HFFc6 (cell line): ENCODE measurements at places on chromosomes 4 and X.
A peak's percentile ranks its signal among the peaks of the same experiment; 100 is the strongest.

- no peak for DNase-seq
- no peaks in the 10 kb centered on the region for H3K36me3 ChIP-seq
- H3K4me1 ChIP-seq, result peaks cover 12% of the 10 kb centered on the region; the same call in 1 of the 2 replicates
- H3K27ac ChIP-seq, result no peak overlapping the region
- H3K27me3 ChIP-seq, result peaks cover 22% of the 10 kb centered on the region
Observed at GRCh38 chrX:71225676-71226075, 2.7 kb downstream of the GJB1 start.

DNA sequence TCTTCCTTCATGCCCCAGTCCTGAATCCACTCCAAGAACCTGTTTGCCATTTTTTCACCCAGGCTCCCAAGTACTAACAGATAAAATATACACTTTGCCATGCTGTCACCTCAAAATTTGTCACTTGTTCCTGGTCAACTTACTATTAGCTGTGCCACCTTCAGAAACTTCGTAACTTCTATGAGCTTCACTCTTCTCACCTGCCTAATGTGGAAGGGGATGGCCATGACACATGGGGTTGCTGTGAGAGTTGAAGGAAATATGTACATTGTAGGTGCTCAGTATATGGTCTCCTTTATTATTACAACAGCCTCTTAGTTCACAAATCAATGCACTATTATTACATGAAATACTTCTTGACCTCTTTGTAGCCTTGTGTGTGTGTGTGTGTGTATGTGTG lies 10.4 kb downstream of the TMSB4X start:
- H3K27ac ChIP-seq, result no peak overlapping the region
- H3K27me3 ChIP-seq, result no peaks in the 10 kb centered on the region
- DNase-seq, result no peak

- peaks cover 21% of the 10 kb centered on the region for H3K4me1 ChIP-seq
- H3K27me3 ChIP-seq, result peaks cover 55% of the 10 kb centered on the region
- H3K27ac ChIP-seq, result peak within 1 kb of the TSS; percentile 91
- peak within 1 kb of the TSS; percentile 86 for H3K4me3 ChIP-seq
- H3K36me3 ChIP-seq, result no peaks in the 10 kb centered on the region
Observed at GRCh38 chr4:2418650-2419571, at the start of gene CFAP99. CFAP99 (plus strand) TSS chr4:2418955.

- H3K4me1 ChIP-seq, result no peaks in the 10 kb centered on the region
- no peaks in the 10 kb centered on the region for H3K36me3 ChIP-seq
- no peak for DNase-seq
- H3K27ac ChIP-seq, result no peak overlapping the region
- H3K27me3 ChIP-seq, result no peaks in the 10 kb centered on the region
Observed at GRCh38 chr4:150942539-150942938, 72.5 kb downstream of the LRBA start.

GRCh38 chrX:150268839-150269355 lies 94.2 kb upstream of the MAMLD1 start:
- H3K27ac ChIP-seq, result no peak overlapping the region
- no peak for DNase-seq
- no peaks in the 10 kb centered on the region for H3K4me1 ChIP-seq
- no peak overlapping the region for H3K4me3 ChIP-seq

DNA sequence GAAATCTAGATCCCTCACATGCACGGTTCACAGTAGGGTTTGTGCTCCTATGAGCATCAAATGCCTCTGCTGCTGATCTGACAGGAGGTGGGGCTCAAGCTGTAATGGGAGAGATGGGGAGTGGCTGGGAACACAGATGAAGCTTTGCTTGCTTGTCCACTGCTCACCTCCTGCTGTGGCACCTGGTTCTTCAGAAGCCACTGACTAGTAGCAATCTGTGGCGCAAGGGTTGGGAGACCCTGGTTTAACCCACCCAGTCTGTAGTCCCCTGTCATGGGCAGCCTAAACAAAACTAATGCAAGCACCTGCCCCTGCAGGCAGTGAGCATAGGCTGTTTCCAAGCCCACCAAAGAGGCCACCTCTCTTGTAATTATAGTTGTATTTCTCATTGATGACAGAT lies 116.6 kb downstream of the SHOX start:
- peaks cover 25% of the 10 kb centered on the region for H3K27me3 ChIP-seq
- H3K36me3 ChIP-seq, result peaks cover 4% of the 10 kb centered on the region; the same call in 1 of the 2 replicates
- no peak for DNase-seq
- no peak overlapping the region for H3K4me3 ChIP-seq
- H3K4me1 ChIP-seq, result no peaks in the 10 kb centered on the region

DNA sequence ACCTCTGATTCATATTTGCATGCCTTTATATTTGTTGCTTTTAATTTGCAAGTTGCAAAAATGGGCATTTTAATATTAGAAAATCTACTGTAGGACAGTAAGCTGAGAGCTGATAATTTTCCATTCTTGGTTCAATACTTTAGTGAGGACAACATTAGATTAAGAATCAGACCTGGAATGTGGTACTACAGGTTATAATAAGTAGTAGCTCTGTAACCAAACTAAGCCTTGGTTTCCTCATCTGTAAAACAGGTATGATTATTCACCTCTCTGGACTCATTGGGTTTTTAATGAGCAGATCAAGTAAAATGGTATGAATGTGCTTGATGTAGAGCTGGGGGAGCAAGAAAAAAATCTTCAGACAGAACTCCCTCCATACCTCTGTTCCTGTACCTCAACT lies 31.1 kb downstream of the PRRG1 start:
- H3K4me3 ChIP-seq, result no peak overlapping the region
- H3K27me3 ChIP-seq, result no peaks in the 10 kb centered on the region
- H3K4me1 ChIP-seq, result peaks cover 36% of the 10 kb centered on the region
- no peak overlapping the region for H3K27ac ChIP-seq
- DNase-seq, result no peak
- H3K36me3 ChIP-seq, result peaks cover 5% of the 10 kb centered on the region; the same call in 1 of the 2 replicates

GRCh38 chr4:101232074-101232776 lies 115.1 kb downstream of the PPP3CA start:
- H3K27ac ChIP-seq, result peak overlapping the region; percentile 38
- H3K27me3 ChIP-seq, result no peaks in the 10 kb centered on the region
- peaks cover 46% of the 10 kb centered on the region for H3K4me1 ChIP-seq
- peak; percentile 67 for DNase-seq
- H3K36me3 ChIP-seq, result 0 out of 2 replicates have a peak, but pooled peaks cover 3% of the 10 kb centered on the region

GRCh38 chrX:97389761-97390192 lies 506.1 kb downstream of the RPA4 start:
- peak overlapping the region; percentile 96 for H3K27ac ChIP-seq
- peak overlapping the region; percentile 60 for H3K4me3 ChIP-seq
- H3K27me3 ChIP-seq, result peaks cover 2% of the 10 kb centered on the region
- DNase-seq, result peak; percentile 57
- no peaks in the 10 kb centered on the region for H3K36me3 ChIP-seq

DNA sequence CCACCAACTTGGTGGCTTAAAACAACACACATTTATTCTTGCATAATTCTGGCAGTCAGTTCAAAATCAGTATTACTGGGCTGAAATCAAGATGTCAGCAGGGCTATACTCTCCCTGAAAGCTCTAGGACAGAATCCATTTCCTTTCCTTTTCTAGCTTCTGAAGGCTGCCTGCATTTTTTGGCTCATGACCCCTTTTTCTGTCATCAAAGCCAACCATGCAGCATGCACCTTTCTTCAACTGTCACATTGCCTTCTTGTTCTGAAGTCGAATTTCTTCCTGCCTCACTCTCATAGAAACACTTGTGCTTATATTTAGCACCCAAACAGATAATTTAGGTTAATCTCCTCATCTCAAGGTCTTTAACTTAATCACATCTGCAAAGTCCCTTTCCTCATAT lies 79.8 kb upstream of the PPP1R2C start:
- DNase-seq, result no peak
- no peaks in the 10 kb centered on the region for H3K27me3 ChIP-seq
- H3K36me3 ChIP-seq, result no peaks in the 10 kb centered on the region
- H3K27ac ChIP-seq, result no peak overlapping the region

- H3K4me1 ChIP-seq, result peaks cover 38% of the 10 kb centered on the region
- H3K27ac ChIP-seq, result peak overlapping the region; percentile 42
- no peaks in the 10 kb centered on the region for H3K36me3 ChIP-seq
Observed at GRCh38 chrX:519741-520140, 110.8 kb upstream of the SHOX start.

DNA sequence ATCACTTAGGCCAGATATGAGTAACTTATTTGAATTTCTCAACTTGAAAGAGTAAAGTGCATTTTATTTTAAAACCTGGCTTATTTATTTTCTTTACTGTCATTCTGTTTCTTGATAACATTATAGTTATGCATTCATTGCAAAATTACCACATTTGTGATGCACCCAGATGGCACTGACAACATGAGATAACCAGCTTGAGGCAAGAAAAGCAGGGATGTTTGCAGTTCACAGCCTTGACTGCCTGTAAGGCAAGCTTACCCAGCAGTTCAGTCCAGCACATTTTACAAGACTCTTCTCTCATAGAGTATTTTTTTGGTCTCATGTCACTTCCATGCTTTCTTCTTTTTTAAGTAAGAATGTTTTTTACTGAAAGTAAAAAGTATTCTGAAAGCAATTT lies 25.3 kb upstream of the EPGN start:
- H3K27me3 ChIP-seq, result no peaks in the 10 kb centered on the region
- peaks cover 56% of the 10 kb centered on the region for H3K4me1 ChIP-seq
- DNase-seq, result peak; percentile 3
- H3K4me3 ChIP-seq, result peak overlapping the region; percentile 80; the same call in 1 of the 2 replicates
- H3K36me3 ChIP-seq, result peaks cover 15% of the 10 kb centered on the region

GRCh38 chr4:46930891-46931290 lies 21.8 kb upstream of the COX7B2 start:
- H3K4me1 ChIP-seq, result peaks cover 5% of the 10 kb centered on the region; the same call in 1 of the 2 replicates
- DNase-seq, result no peak
- no peaks in the 10 kb centered on the region for H3K27me3 ChIP-seq
- no peak overlapping the region for H3K27ac ChIP-seq
- no peaks in the 10 kb centered on the region for H3K36me3 ChIP-seq
- H3K4me3 ChIP-seq, result no peak overlapping the region

GRCh38 chrX:17047224-17047623 lies 100.8 kb downstream of the REPS2 start:
- H3K4me1 ChIP-seq, result peaks cover 5% of the 10 kb centered on the region; the same call in 1 of the 2 replicates
- no peak for DNase-seq
- H3K4me3 ChIP-seq, result no peak overlapping the region
- no peak overlapping the region for H3K27ac ChIP-seq
- no peaks in the 10 kb centered on the region for H3K36me3 ChIP-seq

DNA sequence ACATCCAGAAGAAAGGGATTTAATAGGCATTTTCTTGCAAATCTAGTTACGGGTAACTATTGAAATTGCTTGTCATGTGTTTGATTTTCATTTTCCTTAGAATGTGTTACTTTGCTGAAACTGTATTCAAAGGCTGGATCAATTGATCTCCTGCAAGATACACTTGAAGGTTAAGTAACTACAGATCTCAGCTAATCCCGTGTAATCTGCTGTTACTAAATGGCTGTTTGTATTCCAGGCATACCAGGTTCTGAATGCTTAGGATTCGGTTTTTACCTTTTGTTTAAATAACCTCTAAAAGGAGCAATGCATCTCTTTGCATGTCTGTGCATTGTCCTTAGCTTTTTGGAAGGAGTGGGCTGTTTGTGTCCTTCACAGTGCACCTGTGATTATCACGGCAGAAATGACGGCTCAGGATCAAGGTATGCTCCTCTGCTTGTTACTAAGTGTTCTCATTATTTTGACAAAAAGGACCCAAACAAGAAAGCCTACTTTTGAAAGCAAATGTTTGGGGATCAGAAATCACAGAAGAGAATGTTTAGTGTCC lies at the start of gene LRIT3:
LRIT3 (plus strand) TSS at position 212 of the 547 bp plus-strand sequence; CDS start at position 307, 95 bp downstream.
- H3K27me3 ChIP-seq, result peaks cover 2% of the 10 kb centered on the region; the same call in 1 of the 2 replicates
- H3K36me3 ChIP-seq, result no peaks in the 10 kb centered on the region
- H3K4me1 ChIP-seq, result no peaks in the 10 kb centered on the region
- DNase-seq, result no peak
- H3K4me3 ChIP-seq, result no peak within 1 kb of the TSS

- H3K4me1 ChIP-seq, result no peaks in the 10 kb centered on the region
- no peak for DNase-seq
- no peak overlapping the region for H3K4me3 ChIP-seq
- no peaks in the 10 kb centered on the region for H3K27me3 ChIP-seq
- H3K27ac ChIP-seq, result no peak overlapping the region
Observed at GRCh38 chr4:85170241-85170640, 203.8 kb upstream of the WDFY3 start.

GRCh38 chr4:36824682-36825081 lies 419.9 kb upstream of the NWD2 start:
- H3K4me3 ChIP-seq, result no peak overlapping the region
- no peak for DNase-seq
- H3K36me3 ChIP-seq, result no peaks in the 10 kb centered on the region
- no peaks in the 10 kb centered on the region for H3K4me1 ChIP-seq
- no peak overlapping the region for H3K27ac ChIP-seq

GRCh38 chr4:139476363-139476762 lies 22.4 kb downstream of the RAB33B start:
- no peak overlapping the region for H3K4me3 ChIP-seq
- no peak for DNase-seq
- H3K27ac ChIP-seq, result no peak overlapping the region
- peaks cover 19% of the 10 kb centered on the region for H3K36me3 ChIP-seq
- H3K27me3 ChIP-seq, result no peaks in the 10 kb centered on the region; the same call in 1 of the 2 replicates
- no peaks in the 10 kb centered on the region; the same call in 1 of the 2 replicates for H3K4me1 ChIP-seq

DNA sequence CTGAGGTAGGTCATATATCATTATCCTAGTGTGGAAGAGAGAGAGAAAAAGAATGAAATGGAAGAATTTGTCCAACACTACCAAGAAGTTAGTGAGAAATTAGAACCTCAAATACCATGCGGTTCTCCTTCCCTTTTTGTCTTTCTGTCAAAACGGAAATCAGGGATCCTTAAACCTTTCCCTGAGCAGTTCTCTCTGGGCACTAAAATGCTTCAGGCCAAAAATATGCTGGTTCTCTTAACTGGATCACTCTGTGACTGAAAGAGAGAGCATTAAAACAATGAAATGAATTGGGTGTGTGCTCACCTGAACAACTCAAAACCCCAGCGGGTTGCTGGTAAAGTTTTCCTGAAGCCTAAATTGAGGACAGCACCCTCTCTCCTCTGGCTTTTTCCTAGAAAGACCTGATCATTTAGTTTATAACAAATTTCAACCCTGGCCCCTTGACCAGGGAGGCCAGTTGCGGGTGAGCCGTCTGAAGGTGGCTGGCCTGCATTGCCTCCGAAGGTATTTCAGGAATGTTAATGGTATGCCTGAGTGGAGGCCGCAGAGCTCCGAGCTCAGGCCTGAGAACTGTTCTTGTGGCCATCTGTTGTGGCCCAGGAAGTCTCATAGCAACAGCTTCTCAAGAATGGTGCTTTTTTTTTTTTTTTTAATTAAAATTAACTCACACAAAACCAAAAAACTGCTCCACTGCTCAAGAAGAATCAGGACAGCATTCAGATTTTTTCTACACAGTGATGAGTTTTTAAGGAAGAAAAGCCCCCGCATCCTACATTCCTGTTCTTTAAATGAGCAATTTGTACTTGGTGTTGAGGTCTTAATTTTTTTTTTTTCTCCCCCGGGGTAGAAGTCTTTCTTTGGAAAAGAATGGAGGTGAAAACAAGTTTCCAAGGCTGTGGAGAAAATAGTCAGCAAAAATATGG lies 155.1 kb downstream of the SHROOM3 start:
- peak; percentile 90 for DNase-seq
- peak overlapping the region; percentile 76 for H3K4me3 ChIP-seq
- H3K36me3 ChIP-seq, result no peaks in the 10 kb centered on the region
- H3K4me1 ChIP-seq, result peaks cover 58% of the 10 kb centered on the region
- H3K27me3 ChIP-seq, result no peaks in the 10 kb centered on the region; the same call in 1 of the 2 replicates

GRCh38 chr4:125184116-125184515 lies 130.6 kb upstream of the FAT4 start:
- no peak for DNase-seq
- peaks cover 34% of the 10 kb centered on the region for H3K4me1 ChIP-seq
- peaks cover 2% of the 10 kb centered on the region; the same call in 1 of the 2 replicates for H3K27me3 ChIP-seq
- no peak overlapping the region for H3K4me3 ChIP-seq
- H3K27ac ChIP-seq, result no peak overlapping the region

- no peaks in the 10 kb centered on the region for H3K4me1 ChIP-seq
- no peak overlapping the region for H3K27ac ChIP-seq
- no peak for DNase-seq
- no peaks in the 10 kb centered on the region for H3K36me3 ChIP-seq
- H3K4me3 ChIP-seq, result no peak overlapping the region
- H3K27me3 ChIP-seq, result peaks cover 4% of the 10 kb centered on the region
Observed at GRCh38 chr4:114658776-114659175, 60.2 kb downstream of the UGT8 start.
